ENCODE measurements at places on chromosomes 13 and 19. TPM values are rescaled to one million over a fixed set of nuclear protein-coding genes. Genes with fewer than 3 reads are reported as not detected.
A peak's percentile ranks its signal among the peaks of the same experiment; 100 is the strongest.

DNA sequence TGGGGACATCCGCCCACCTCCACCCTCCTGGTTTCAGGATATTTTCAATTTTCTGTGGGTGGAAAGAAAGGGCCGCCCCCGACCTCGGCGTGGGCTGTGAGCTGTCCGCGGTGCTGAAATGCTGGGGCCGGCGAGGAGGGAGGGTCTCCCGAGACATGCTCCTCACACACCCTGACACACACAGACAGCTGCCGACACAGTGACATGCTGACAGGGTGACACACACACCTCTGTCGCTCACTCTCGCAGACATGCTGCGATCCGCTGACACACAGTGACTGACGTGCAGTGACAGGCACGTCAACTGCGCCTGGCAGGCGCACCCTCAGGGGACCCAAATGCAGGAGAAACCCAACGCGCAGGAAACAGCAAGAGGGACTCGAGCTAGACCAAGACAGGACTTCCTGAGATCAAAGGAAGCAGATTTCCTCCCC is 25.1 kb upstream of the MEIS3 start:
- DNase-seq: no peak

GRCh38 chr13:37534181-37534580 is 64.4 kb downstream of the POSTN start:
- DNase-seq: no peak

DNA sequence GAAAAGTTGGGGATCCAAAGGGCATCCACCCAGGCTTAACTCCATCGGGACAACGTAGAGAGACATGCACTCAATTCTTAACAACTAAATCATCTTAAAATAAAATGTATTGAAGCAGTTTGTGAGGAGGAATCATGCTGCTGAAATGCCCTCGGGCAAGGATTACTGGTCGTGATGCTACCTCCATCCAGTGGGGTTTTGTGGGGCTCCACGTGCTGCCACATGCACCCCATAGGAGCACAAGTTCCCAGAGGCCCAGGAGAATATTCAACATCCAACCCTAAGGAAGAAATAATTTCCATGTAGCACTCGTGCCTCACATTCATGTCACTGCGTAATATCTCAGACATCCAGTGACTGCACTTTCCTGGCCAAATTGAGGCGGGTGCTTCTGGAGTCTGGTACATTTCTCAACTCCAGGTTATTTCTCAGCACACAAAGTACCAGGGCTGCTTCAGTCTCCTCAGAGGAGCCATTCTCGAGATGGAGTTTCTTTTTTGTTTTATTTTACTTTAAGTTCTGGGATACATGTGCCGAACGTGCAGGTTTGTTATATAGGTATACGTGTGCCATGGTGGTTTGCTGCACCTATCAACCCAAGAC is 429.8 kb downstream of the FOXO1 start:
- DNase-seq: no peak

- no peak for DNase-seq
Measured at GRCh38 chr13:76012091-76012721, 376.1 kb downstream of the LMO7 start.

DNA sequence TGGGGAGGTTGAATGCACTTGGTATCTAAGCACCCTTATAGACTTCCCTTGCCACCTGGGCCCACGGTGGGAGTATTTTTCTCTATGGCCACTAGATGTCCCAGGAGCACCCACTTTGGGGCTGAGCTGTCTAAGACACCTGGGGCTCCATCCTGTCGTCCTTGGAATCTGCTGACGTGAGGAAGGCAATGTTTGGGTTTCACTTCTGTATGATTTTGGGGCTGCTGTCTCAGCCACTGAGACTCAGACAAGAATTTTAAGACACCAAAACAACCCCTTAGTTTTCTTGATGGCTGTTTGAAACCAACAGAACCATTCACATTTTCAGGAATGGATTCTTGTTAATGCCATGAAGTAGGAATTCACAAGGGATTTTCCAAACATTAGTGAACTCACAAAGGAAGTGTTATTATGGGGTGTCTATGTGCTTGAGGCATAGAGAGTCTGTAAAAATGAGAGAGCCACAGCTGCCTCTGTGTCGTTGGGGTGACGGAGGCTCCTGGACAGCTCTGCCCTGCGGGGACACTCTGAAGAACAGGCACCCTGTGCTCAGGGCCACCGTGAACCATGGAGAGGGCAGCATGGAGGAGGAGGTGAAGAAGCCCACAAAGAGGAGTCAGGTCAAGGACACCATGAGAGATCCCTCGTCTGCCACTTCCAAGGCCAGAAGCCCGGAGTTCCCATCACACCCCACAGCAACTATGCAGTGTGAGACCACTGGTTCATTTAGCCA is 106.8 kb upstream of the SPATA13 start:
- DNase-seq: peak; percentile 38

DNA sequence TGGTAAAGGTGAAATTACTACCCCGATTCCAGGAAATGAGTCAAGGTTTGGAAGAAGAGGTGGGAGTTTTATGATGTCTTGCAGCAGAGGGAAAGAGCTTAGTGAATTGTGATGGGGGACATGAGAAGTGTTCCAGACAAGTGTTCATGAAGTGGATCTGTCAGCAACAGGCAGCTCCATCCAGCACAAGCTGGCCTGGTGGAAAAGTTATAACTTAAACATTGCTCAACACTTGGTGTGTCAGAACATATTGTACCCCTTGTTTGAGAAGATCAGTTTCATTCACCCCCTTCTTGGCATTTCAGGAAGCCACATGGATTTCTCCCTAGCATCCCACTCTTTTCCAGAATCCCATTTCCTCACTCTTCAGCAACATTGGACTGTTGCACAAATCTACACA is 222.0 kb downstream of the B3GLCT start:
- DNase-seq: no peak

GRCh38 chr19:39413272-39413910 is 922 bp downstream of the PLEKHG2 start:
- DNase-seq: peak; percentile 62

DNA sequence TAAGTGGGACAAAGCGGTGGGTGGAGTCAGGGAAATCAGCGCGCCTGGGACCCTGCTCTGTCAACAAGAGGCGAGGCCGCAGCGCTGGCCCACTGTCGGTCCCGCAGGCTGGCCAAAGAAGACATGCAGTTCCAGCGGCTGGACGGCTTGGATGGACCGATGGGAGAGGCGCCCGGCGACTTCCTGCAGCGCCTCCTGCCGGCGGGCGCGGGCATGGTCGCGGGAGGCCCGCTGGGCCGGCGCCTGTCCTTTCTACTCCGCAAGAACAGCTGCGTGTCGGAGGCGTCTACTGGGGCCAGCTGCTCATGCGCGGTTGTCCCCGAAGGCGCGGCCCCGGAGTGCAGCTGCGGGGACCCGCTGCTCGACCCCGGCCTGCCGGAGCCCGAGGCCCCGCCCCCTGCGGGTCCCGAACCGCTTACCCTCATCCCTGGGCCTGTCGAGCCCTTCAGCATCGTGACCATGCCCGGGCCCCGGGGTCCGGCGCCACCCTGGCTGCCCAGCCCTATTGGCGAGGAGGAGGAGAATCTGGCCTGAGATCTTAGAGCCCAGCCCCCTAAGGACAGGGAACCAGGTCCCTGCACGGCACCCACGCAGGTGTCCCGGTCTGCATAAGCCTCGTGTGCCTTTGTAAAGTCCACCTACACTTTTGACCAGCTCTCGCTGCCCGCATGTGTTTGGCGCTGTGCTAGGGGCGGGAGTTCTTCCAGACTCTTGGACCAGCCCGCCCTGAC is 6.1 kb downstream of the BEST2 start:
- DNase-seq: peak; percentile 72

- no peak for DNase-seq
Measured at GRCh38 chr13:24511816-24512196, 772 bp downstream of the PARP4 start.

DNA sequence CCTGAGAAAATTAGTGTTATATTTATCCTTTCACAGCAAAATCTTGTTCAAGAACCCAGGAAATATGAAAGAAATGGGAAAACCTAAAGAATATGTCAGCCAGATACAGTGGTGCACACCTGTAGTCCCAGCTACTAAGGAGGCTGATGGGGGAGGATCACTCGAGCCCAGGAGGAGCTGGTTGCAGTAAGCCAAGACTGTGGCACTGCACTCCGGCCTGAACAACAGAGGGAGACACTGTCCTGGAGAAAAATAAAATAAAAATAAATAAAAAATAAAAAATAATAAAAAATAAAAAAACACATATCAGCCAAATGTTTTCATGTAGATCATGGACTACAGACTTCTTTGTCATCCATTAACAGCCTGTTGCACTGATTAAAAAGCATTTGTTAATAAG is 244.8 kb upstream of the KLHL1 start:
- DNase-seq: no peak

DNA sequence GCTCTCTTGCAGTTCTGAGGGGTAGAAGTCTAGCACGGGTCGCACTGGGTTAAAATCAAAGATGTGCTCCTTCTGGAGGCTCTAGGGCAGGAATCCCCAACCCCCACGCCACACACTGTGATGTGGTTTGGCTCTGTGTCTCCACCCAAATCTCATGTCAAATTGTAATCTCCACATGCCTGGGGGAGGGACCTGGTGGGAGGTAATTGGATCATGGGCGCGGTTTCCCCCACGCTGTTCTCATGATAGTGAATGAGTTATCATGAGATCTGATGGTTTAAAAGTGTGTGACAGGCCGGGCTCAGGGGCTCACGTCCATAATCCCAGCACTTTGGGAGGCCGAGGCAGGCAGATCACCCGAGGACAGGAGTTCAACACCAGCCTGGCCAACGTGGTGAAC is 26.6 kb upstream of the CALM3 start:
- DNase-seq: no peak

DNA sequence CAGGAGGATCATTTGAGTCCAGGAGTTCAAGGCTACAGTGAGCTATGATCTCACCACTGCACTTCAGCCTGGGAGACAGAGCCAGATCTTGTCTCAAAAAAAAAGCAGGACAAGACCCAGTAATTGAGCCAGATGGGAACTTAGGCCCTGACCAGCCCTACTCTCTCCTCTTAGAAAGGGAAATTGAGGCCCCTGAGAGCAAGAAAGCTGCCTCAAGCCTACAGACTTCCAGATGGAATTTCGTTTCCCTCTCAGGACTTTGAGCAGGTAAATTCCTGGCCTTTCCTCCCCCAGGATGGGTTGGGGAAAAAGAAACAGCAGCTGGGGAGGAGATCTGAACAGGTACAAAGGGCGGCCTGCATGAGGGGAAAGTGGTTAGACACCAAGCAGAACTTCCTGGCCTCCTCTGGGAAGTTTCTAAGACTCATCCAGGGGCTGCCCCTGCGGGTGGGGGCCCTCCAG is 3.6 kb upstream of the BCL3 start:
- DNase-seq: no peak

DNA sequence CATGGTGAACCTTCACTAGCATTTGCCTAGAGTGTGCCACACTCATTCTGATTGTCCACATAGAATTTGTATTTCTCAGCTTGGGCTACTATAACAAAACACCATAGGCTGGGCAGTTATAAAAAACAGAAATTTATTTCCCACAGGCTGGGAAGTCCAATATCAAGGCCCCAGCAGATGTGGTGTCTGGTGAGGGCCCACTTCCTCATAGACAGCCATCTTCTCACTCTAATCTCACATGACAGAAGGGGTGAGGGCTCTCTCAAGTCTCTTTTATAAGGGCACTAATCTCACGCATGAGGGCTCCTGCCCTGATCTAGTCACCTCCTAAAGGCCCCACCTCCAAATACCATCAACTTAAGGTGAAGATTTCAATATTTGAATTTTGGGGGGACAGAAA is 53.6 kb downstream of the LRRC63 start:
- DNase-seq: no peak

- no peak for DNase-seq
Measured at GRCh38 chr13:37139356-37139755, 33.9 kb upstream of the CSNK1A1L start.

DNA sequence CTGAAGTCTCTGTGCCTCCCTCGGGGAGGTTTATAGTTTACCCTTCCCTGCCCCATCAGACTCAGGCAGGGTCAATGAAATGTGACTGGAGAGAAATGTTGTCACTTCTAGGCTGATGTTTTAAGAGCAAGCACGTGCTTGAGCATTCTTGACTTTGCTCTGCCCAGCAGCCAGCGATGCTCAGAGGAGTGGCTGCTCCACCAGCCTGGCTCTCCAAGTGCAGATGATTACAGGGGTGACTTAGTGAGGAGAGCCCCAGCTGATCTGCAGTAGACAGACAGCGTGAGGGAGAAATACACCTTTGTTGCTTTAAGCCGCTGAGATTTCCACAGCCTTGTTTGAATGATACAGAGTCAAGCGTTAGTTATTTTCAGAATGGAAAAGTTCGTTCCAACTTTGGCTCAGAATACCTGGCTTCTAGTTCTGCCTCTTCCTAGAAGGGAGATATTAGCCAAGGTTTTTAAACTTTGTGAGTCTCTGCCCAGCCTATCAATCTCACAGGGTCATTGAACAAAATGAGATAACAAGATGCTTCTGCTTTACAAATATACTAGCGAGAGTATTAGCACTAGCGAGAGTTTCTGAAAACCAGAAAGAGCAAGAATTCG is 143.6 kb downstream of the OXGR1 start:
- no peak for DNase-seq

- DNase-seq: no peak
Measured at GRCh38 chr13:77079902-77080413, 53.0 kb upstream of the FBXL3 start.

DNA sequence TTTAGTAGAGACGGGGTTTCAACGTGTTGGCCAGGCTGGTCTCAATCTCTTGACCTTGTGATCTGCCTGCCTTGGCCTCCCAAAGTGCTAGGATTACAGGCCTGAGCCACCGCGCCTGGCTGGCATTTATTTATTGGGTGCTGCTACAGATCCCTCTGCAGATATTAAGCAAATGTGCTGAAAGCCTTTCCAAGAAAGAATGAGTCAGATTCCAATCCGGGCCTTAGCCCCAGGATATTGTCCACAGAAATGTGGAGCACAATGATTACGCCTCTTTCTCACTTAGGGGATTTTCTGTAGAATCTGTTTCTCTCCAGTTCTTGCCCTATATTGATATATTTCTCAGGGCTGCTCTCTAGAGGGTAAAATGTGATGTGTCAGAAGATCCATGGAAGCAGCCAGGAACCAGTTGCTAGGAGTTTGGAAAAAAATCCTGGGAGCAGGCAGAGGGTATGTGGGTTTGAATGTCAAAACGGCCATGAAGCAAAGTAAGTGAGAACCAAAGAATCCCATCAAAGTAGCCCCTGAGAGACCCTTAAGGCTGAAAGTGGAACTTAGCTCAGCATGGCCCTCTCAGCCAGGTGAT is 24.8 kb upstream of the IGFL4 start:
- no peak for DNase-seq

FFAR1 gene
- total RNA-seq: 0.74 TPM

IRS2 gene
- total RNA-seq: 12.5 TPM

TGFBR3L gene
- 1.1 TPM for total RNA-seq

STK24 gene
- total RNA-seq: 105 TPM

PTGIR gene
- total RNA-seq: not detected

RUBCNL gene
- 1.4 TPM for total RNA-seq

TMEM190 gene
- total RNA-seq: 2.3 TPM

NLRP7 gene
- not detected for total RNA-seq

KDELR1 gene
- total RNA-seq: 207 TPM

TNFSF13B gene
- total RNA-seq: 3.1 TPM

PLVAP gene
- 0.42 TPM for total RNA-seq

Measured in progenitor cell of endocrine pancreas (in vitro differentiated cells).